Left renal cortex interstitium (tissue), 4 donors: ENCODE measurements at places on chromosomes 16 and 17.

DNA sequence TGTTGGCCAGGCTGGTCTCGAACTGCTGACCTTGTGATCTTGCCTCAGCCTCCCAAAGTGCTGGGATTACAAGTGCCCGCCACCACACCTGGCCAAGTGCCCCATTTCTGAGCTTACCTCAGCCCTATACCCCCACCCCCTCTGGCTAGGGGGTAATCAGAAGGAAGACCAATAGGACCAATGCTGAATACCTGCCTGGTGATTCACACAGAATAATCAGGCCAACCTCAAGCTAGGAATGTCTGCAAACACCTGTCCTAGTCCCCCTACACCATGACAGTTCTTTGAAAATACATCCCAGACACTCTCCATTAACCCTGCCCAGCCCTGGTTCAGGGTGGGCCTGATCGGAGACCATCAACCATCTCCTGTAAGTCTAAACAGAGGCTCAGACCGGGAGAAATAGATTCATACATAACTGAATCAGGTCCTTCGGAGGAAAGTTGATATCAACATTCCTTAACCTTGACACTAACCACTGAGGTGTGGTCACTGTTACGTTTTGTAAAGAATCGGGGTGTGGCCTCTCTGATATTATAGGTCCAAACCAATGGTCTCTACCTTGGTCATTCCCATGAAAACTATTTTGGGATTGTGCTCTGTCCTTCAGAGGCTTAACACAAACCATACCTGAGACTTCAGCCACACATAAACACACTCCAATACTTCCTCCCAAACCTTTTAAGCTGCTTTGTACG, 130.8 kb downstream of the GAS7 start:
- DNase-seq: no peak

DNA sequence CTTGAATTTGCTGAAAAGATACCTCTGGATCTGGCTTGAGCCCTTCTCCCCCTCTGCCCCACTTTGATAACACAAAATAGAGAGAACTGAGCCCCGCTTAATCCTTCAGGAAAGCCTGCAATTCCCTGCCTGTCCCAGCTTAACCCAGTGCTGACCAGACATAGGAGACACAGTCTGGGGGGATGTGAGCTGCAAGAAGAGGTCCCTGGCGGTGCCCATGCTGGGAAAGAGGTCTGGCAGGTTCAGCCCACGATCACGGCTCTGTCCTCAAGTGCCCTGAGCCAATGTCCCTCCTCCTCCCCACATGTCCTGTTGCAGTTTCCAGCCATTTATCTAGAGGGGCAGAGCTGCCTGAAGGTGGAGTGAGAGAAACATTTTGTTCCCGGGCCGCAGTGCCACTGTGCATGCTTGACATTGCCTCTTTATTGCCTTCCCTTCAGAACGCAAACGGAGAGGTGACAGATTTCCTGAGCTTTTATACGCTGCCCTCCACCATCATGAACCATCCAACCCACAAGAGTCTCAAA, 29.0 kb downstream of the PLCD3 start:
- no peak for DNase-seq

DNA sequence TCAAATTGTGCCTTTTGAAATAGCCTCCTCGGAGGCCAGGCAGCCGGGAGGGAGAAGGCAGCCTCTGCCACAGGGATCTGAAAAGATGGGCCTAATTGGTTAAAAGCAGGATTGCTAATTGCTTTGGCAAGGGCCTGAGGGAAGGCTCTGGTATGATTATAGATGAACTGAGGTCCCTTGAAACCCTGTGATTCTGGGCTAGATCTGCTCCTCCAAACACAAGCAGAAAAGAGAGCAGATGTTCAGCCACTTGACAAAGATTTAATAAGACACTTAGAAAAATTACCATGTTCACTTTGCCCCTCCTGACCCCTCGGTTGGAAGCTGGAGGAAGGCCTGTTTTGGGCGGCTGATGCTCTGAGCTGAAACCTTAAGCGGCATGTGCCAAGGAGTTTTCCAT, 209.5 kb upstream of the MPHOSPH6 start:
- DNase-seq: no peak

GRCh38 chr16:16067127-16067526, 117.7 kb downstream of the ABCC1 start:
- no peak for DNase-seq

DNA sequence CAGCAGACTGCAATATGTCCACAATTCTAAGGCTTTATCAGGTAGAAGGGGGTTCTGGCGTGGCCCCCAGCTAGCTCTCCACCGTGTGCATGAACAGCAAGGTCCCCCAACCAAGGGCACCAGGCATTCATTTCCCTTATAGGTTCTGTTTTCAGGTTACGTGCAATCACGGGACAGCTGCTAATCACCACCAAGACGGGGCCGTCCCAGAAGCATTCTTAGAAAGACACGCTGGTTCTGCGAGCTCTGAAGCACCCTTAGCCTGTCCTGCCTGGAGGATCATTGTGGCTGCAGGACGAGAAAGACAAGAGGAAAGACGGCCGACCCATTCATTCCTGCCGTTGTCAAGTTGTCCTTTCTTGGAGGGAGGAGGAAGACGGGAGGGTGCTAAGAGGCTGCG, 302.9 kb downstream of the SOX9 start:
- DNase-seq: no peak

DNA sequence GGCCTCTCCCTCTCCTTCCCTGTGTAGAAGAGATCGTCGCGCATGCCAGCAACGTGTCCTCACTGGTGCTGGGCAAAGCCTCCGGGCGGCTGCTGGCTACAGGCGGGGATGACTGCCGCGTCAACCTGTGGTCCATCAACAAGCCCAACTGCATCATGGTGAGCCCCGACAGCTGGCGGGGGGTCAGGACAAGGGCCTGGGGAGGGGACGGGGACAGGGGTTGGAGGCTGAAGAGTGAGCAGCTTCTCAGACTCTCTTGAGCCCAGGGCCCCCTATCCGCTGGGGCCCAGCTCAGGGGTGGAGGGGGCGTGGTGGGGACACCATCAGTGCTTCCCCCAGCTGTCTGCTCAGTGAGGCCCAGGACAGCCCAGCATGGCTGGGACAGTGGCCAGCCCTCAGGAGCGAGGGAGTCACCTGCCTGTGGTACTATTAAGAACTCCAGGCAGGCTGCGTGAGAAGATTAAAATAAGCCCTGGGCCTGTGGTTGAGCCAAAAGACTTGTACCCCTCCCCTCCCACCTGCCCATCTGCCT, 6.2 kb downstream of the KATNB1 start:
- no peak for DNase-seq

- DNase-seq: no peak
Observed at GRCh38 chr16:5072334-5073278, 963 bp downstream of the ALG1 start.

DNA sequence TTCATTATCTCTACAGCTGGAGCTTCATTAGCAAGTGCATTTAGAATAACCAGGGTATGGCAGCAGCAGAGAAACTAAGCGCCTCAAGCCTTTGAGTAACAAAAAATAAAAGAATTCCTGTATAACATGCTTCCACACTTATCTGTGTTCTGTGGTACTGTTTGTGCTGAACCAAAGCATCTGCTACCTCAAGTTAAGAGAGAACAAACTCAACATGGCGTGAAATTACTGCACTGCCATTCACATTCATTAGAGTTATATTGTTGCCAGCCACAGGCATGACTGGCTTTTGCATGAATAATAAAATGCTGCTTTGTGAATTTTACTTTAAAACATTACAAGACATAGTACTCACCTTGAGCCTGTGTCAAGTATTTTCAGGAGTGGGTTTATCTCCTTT, 76.6 kb downstream of the NLK start:
- DNase-seq: no peak

GRCh38 chr16:83134638-83135037, 507.9 kb downstream of the CDH13 start:
- DNase-seq: no peak

DNA sequence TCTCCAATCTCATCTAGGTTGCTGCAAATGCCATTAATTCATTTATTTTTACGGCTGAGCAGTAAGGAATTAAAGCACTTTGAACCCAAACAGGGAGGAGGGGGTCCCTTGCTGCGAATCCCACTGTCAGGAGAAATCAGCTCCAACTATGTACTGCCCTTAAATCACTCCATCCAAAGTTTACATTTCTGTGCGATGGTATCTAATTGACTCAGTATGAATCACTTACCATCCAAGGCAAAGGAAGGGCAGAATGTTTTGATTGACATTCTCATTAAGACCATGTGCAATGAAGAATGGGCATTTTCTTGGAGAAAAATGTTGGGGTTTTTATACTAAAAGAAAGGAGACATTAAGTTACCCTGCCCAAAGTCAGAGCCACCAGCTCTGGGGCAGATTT, 47.7 kb upstream of the XYLT1 start:
- DNase-seq: no peak
